Activated CD4-positive, alpha-beta memory T cell treated with anti-CD3 and anti-CD28 coated beads for 36 hours (primary cell): ENCODE measurements at places on chromosomes 3 and 15.

- DNase-seq = peak; percentile 12
Measured at GRCh38 chr15:90336705-90337141, 15.4 kb upstream of the ZNF774 start.

DNA sequence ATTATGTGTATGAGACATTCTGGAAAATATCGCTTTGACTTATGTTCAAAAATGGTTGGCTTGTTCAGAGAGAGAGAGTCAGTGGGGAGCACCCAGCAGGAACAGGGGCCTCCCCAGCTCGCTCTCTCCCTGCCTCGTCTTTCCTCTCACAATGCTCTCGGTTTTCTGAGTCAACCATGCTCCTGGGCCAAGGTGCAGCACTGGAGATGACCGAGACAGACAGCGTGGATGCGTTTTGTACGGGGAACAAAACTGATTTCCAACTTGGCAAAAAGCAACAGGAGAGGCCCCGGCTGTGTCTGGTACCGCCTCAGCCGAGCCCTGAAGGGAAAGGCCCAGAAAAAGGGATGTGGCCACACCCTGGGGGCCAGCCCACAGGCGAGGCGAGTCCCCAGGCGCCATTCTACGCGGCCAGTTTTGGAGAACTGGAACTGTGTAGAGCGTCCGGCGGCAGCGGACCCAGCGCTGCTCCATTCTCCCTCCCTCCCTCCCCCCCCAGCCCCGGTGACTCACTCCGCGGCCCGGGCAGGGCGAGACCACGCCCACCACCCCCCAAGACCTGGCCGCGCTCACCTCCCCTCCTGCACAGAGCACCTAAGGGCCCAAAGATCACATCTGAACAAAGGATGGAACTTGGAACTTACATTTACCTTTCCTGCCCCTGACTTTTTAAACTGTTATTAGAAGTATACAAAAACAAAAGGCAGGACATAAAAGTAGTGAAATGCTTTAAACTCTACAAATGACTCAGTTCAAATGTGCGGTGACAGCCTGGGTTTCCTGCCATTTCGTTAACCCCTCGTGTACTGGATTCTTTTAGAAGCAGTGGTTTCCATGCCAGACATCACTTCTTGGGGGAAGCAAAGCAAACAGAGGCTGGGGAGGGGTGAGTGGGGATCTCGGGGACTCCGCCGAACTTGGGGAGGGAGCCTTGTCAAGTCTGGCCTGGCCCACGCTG is 12.7 kb downstream of the ATP10A start:
- DNase-seq = peak; percentile 89

GRCh38 chr3:2921903-2922302 is 188.3 kb downstream of the IL5RA start:
- no peak for DNase-seq

DNA sequence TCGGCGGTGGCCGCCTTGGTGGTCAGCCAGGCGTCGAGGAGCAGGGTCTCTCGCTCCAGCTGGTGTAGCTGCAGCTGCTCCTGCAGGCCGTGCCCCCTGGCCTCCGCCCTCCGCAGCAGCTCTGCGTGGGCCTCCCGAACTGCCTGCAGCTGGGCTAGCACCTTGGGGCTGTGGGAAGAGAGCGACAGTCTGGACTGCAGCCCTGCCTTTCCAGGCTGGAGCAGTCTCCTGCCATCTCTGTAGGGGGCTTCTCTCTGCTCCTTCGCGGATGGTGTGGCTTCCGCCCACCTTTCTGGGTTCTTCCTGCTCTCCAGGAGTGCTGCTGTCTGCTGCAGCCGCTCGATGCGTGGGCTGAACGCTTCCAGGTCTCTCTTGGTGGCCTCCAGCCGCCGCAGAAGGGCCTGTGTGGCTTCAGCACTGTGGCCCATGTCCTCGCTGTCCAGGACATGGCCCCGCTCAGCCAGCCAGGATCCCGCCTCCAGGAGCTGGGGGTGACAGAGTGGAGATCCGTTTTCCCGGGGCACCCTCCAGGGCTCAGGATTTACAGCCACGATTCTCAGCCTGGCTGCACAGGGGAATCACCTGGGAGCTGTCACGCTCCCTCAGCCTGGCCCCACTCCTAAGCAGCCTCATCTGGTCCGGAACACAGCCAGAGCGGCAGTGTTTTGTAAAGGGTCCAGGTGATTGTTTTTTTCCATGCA is 16.8 kb downstream of the PLA2G4B start:
- no peak for DNase-seq

- peak; percentile 42 for DNase-seq
Measured at GRCh38 chr3:194103505-194103904, 32.4 kb upstream of the HES1 start.

DNA sequence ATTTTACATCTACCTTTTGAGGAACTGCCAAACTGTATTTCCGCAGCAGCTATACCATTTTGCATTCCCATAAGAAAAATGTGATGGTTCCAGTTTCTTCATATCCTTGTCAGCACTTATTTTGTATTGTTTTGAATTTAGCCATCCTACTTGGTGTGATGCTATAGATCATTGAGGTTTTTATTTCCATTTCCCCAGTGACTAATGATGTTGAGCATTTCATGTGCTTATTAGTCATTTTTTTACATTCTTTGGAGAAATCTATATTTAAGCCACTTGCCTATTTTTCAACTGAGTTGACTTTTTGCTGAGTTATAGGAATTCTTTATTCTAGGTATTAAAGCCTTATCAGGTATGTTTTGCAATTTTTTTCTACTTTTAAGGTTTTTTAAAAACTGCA is 347.6 kb upstream of the RARB start:
- no peak for DNase-seq

DNA sequence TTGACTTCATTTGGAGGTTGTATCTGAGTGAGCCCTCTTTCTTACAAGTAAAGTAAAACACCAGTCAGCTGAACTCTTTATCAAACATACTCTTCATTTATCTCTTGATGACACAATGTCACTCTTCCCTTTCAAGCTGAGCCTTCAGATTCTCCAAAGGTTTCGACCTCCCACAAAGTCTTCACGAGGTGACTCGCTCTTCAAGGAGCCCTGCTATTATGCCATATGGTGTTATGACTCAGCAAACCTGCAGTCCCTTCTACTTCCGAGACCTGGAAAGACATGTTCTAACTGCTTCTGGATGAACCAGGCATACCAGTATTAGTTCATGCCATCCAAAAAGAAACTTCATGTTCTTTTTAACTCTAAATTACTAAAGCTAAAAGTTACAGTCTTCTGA is 23.1 kb downstream of the AADAC start:
- DNase-seq = no peak

GRCh38 chr3:140467104-140467577 is 210.7 kb upstream of the TRIM42 start:
- peak; percentile 10 for DNase-seq

DNA sequence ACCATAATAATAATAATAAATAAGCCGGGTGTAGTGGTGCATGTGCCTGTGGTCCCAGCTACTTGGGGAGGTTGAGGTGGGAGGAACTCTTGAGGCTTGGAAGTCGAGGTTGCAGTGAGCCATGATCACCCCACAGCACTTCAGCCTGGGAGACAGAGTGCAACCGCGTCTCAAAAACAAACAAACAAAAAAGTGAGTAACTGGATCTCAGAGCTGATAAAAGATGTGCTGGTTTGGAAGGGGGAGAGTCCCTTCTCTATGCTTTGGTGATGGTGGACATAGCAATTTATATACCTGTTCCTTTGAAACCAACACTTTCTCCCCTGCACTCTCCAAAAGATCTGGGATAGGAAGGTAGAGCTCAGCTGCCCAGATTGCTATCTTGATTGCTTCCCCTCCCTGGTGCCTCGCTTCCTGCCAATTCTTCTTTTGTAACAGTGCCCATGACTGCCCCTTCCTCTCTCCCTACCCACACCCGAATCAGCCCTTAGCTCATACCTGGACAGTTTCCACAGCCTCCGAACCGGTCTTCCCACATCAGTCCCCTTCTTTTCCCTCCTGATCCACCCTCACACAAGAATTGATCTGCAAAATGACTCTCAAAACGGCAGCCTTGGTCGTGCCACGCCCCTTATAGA is 55.1 kb upstream of the UBE2E1 start:
- DNase-seq = no peak

DNA sequence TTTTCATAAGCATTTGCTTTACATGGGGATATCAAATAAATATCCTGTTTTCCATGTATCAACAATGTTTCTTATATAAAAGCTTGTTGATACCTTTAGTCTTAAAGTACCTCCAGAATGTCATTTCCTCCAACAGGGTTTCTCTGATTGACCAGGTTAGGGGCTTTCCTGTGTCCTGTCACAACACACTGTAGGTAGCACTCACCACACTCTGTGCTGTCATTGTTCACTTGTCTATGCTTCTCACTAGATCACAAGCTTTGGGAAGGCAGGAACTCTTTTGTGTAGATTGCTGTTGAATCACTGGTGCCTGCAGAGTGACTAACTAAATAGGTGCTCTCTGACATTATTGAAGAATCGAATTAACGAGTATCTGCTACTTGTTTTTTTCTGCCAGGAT is 49.8 kb downstream of the USP50 start:
- DNase-seq = no peak

GRCh38 chr3:148075771-148076716 is 621.7 kb upstream of the AGTR1 start:
- no peak for DNase-seq

- DNase-seq = no peak
Measured at GRCh38 chr3:18766974-18767373, 341.8 kb upstream of the SATB1 start.

GRCh38 chr15:66100761-66101160 is 152.8 kb downstream of the MEGF11 start:
- no peak for DNase-seq

DNA sequence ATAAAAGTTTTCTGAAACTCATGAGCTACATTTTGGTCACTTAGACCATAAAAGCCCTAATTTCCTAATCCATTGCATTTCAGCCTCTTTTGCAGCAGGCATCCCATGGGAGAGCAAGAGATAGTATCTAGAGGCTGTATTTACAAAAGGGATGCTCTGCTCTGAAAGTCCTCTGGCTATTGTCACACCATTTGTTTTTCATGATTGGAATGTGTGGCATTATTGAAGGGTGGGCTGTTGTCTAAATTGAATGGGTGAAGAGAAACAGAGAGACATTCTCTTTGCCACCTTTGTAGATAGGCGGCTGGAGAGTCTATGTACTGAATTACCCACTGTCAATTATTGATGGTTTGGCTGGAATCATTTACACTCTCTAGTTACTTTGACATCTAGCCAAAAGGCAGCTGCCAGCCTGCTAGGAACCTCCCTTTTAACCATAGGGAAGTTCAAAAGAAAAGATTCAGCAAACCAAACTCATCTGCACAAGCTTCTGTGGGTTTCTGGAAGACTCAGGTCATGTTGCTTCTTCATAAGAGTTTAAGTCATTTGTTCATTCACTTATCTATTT is 89.8 kb upstream of the RARB start:
- DNase-seq = no peak

DNA sequence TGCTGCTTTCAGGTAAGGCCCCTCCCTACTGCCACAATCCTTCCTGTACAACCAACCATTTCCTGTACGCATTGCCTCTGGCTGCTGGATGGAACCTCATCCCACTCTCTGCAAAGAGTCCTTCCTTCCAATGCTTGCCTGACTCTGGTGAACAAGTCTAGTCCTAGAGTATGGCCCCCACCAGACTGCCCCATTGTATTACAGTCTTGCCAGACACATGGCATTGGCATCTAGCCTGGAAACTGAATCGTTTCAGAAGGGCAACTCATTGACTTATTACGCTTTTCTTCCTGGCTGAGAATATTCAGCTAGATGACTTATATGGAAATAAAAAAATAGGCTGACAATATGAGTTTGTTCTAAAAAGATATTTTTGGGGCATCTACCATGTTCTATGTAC is 170.3 kb downstream of the SUCLG2 start:
- DNase-seq = no peak

DNA sequence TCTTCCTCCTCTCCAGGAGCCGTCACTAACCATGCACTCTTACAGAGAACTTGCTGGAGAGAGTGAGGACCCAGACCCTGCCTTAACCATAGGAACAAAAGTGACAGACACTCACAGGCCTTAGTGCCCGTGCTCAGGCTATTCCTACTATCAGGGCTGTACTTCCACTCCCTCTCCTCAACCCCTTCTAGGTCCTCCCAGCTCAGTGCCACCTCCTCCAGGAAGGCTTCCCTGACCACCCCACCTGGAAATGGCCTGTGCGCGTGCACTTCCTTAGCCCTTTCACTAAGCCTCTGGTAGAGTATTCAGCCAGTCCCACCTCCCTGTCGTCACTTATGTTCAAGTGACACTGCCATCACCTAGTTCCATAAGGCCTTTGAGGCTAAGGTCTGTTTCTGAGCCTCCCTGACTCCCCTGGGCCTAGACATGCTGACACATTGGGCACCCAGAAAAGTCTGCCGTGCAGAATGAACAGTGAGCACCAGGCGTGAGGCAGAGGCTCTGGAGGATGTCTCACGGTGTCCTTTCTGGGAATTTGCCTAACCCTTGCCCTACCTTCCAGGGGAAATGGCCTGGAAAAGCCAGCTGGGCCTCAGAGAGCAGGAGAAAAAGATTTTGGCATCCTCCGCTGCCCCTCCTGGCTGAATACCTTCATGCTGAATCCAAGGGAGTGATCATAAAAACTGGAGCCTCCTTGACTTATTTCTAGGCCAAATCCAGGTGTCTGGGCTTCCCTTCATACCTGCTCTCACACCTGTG is 108.6 kb upstream of the SMAD3 start:
- peak; percentile 5 for DNase-seq

- no peak for DNase-seq
Measured at GRCh38 chr3:36032180-36033047, 347.9 kb upstream of the STAC start.

DNA sequence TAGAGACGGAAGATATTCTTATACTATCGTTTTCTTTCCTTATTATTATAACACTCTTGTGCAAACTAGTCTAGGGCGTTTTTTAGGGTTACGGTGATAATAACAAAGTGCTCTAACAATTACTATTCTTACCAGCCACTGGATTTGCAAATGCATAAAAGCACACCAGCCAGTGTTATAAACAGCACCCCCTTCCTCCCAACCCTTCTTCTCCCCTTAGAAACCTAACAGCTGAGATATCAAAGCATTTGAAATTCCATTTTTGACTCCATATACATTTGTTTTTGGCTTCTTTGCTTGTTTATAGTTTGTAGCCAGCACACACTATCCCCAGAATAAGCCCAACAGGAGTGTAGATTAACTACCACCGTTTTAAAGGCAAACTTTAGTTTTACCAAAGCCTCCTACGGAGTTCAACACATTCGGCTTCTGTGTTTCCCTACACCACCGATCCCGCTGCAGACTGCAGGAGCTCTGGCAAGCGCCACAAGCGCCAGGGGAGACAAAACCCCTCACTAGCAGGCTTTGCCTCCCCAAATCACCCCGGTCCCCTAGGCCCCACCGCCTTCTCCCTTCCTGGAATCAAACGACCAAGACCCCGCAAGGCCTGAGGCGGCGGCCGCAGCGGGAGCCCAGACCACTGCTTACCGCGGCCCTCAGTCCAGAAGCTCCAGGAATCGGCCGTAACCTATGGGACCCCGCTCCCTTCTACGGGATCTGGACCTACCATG is 461 bp downstream of the COPB2 start:
- DNase-seq = no peak

- no peak for DNase-seq
Measured at GRCh38 chr3:24088782-24089181, 143.7 kb downstream of the NR1D2 start.
